ENCODE measurements at places on chromosomes 7 and 10.

- no peak for DNase-seq
Measured at GRCh38 chr7:110058401-110058800, 1032.5 kb upstream of the LRRN3 start.

DNA sequence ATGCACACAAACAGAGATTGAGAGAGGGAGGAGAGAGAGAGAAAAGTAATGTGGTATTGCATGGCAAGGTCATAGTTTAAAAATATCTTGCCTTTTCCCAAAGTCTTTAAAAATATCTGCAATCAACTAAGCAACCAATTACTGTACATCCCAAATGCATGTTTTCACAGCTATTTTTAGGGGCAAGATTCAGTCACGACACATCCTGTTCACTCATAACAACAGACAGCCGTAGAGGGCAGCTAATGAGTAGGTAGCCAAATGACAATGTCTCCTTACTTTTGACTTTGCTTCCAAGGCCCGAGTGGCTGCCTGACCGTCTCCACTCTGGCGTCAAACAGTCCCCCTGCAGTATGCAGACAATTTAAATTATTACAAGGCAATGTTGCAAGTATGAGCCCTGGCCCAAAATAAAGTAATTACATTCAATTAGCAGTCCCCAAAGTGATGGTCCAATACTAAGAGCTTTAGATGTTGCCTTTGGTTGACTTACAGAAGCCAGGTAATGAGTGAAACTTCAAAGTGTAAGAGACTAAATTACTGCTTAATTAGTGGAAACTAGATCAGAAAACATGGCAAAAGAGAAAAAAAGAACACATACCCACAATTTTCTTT, 162.9 kb downstream of the MBL2 start:
- no peak for DNase-seq

GRCh38 chr10:88652616-88653015, 11.6 kb upstream of the LIPF start:
- DNase-seq: no peak

GRCh38 chr10:73916761-73917470, 6.0 kb downstream of the PLAU start:
- no peak for DNase-seq

DNA sequence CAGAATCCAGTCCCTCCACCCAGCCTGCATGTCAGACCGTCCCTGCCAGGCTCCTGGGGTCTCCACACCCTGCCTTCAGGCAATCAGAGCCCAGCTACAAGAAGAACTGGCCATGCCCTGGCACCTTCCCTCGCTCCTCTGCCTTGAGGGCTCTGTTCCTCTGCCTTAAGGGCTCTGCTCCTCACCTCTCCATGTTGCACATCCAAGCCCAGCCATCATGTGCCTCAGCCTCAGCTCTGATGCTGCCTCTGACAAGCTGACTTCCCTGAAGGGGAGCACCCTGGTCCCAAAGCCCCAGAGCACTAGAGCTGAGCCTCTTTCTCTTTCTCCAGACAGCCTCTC, 50.3 kb upstream of the ANTXRL start:
- DNase-seq: no peak

- no peak for DNase-seq
Measured at GRCh38 chr10:32851301-32851700, 106.7 kb downstream of the ITGB1 start.

GRCh38 chr7:44607141-44608068, 978 bp downstream of the OGDH start:
- DNase-seq: no peak

GRCh38 chr7:134710854-134711624, 64.4 kb downstream of the BPGM start:
- DNase-seq: no peak
